ENCODE measurements at places on chromosomes 7 and 10.

DNA sequence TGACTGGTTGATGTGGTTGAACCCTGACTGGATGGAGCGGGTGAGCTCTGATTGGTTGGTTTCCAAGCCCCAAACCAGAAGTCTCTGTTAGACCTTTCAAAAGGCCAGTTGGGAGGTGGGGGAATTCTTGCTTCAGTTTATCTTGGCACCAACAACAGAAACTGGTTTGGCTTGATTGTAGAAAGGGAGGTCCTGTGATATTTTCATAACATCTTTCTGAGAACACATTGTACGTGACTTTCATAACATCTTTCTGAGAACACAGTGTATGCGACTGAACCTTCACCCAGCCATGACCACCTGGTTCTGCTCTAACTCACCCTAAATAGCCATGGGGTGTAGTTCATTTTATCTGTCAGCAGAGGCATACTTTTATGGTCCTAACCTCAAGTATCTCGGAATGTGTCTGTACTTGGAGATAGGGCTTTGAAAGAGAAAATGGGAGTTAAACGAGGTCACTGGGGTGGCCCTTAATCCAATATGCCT is 88.3 kb downstream of the GALNT17 start:
- no peak for DNase-seq

- DNase-seq = no peak
These were observed 11.6 kb downstream of the GRID1 start for GRCh38 chr10:86354761-86355540.

DNA sequence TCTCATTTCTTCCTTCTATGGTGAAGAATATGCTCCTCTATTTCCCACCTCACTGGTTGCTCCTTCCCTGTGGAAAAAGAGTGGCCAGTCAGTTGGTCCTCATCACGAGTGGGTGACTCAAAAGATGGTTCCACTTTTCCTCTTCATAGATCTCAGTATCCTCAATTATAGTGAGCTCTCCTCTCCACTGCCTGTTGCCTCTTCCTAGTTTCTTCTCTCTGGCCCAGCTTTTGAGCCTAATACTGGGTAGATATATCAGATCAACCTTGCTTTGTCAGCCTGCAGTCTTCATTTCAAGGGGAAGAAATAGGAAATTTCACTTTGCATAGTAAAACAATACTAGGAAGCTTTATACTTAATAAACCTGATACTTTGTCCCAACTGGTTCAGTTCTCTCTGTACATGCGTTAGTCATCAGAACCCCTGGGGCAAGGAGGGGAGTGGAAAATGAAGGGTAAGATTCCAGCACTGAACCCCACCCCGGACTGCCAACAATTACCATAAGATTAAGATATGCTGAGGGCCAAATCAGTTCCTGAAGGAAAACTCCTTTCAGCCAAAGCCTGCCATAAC is 15.5 kb upstream of the WNT16 start:
- DNase-seq = no peak

- no peak for DNase-seq
These were observed 22.1 kb upstream of the PRKAR1B start for GRCh38 chr7:749140-749551.

GRCh38 chr10:8331387-8331786 is 276.9 kb downstream of the GATA3 start:
- DNase-seq = peak; percentile 26

- no peak for DNase-seq
These were observed 56.4 kb downstream of the VIPR2 start for GRCh38 chr7:159088016-159088865.

- no peak for DNase-seq
These were observed 21.5 kb downstream of the ADAMTS14 start for GRCh38 chr10:70693619-70694335.

- no peak for DNase-seq
These were observed 26.0 kb downstream of the PRSS2 start for GRCh38 chr7:142796501-142797390.

GRCh38 chr10:119653209-119653608 is 2.0 kb downstream of the BAG3 start:
- no peak for DNase-seq

- DNase-seq = no peak
These were observed 62.9 kb upstream of the OIT3 start for GRCh38 chr10:72830625-72831024.

DNA sequence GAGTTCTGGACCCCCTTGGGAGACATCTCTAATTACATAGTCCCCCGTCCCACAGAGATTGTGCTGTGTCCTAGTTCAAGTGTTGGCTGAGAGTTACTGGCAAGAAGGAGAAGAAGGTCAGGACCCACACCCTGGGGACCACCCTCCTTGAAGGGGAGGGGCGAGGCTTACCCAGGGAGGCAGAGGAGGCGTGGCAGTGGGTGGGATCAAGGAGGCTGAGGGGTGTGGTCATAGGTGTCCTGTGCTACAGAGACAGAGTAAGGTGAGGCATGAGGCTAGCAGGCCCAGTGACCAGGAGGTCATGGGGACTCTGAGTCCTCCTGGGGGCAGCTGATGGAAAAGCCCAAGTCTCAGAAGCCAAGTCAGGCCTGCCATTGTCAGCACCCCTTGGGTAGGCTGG is 29.4 kb upstream of the ADCYAP1R1 start:
- DNase-seq = no peak

DNA sequence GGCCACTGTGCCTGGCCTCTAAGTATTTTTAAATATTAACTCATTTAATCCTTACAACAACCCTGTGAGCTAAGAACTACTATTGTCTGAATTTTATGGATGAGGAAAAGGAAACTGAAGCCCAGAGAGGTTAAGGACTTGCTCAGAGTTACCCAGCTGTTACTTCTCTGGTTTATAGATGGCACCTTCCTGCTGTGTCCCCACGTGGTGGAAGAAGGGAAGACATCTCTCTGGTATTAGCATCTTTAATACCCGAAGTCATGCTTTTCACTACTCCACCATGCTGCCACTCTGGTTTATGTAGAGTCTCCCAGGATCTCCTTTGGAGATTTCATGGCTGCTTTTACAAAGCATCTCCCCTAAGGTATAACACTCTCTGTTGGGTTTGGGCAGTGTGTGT is 105.5 kb upstream of the MKLN1 start:
- no peak for DNase-seq

- DNase-seq = no peak
These were observed 361.1 kb downstream of the GLRX3 start for GRCh38 chr10:130497056-130498010.

DNA sequence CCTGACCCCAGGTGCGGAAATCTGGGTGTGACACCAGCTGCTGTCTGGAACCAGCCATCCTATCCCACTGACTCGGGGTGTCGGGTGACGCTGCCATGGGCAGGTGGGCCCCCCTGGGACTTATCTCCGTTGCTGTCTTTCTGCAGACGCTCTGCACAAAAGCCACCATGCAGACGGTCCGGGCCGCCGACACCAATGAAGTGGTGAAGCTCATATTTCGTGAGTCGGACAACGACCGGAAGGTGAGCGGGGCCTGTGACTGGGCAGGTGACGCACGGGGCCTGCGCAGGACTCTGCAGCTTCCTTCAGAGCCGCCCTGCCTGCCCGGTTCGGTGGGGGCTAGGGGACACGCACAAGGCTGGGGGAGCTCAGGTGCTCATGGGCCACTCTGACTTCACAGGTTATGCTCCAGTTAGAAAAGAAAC is 36.6 kb downstream of the NKX6-2 start:
- no peak for DNase-seq

GRCh38 chr7:92260248-92260781 is 14.5 kb downstream of the ANKIB1 start:
- no peak for DNase-seq

GRCh38 chr7:5422396-5423305 is 983 bp downstream of the TNRC18 start:
- no peak for DNase-seq

- no peak for DNase-seq
These were observed 4.6 kb downstream of the HABP2 start for GRCh38 chr10:113557424-113557862.

DNA sequence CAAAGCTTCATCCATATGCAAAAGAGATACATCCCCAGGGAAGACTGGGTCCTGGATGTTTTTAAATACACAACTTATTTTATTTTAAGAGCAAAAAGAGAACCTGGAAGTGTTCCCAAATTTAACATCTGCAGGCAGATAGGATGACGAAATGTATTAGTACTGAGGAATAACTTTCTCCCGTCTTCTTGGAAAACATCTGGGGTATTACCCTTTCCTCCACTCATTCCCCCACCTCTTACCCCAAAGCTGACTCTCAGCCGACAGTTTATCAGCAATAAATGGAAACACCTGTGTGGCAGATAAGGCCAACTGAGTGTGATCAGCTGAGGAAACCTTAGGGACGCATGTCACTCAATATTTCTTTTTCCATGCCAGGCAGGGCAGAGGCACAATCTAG is 435.6 kb upstream of the NPVF start:
- no peak for DNase-seq

DNA sequence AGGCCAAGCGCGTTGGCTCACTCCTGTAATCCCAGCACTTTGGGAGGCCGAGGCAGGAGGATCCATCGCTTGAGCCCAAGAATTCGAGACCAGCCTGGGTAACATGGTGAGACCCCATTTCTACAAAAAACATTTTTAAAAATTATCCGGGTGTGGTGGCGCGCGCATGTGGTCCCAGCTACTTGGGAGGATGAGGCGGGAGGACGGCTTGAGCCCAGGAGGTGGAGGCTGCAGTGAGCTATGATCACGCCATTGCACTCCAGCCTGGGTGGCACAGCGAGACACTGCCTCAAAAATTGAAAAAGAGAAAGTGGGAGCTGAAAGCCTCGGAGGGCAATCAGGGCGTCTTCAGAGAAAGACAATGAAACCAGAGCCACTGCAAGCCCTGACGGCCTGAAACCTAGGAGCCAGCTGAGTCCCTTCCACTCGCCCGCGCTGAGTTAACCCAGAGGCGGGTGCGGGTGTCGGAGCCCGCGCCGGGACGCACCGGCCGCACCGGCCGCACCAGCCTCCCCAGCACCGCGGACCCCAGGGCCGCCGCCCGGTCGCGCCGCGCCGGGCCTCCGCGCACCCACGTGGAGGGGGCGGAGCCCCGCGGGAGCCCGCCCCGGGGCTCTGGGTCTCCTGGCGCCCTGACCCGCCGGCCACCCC is 22.4 kb downstream of the ZFAND2A start:
- DNase-seq = peak; percentile 7

- DNase-seq = no peak
These were observed 45.5 kb upstream of the PRKAR2B start for GRCh38 chr7:106999023-106999422.

DNA sequence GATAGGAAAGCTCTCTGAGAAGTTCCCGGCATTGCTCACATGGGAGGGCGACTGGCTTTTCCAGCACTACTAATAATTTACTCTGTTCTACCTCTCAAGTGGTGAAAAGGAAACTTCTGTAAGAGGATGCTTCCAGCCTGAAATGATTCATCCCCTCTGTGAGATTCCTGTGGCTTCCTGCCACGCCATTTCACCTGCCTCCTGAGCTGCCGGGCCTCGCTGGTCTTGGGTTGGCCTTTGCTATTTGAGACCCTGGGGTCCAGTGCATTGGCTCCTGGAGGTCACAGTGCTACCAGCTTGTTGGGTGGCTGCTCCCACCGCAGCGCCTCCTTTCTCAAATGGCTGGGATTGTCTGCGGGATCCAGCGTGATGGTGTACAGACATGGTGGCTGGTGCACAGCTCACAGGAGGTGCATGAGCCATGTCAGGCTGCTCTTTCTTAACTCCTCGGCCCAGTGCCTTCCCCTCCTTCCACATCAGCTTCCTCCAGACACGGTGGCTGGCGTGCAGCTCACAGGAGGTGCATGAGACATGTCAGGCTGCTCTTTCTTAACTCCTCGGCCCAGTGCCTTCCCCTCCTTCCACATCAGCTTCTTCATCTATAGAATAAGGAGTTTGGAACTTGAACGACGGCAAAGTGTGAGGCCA is 42.9 kb upstream of the PCBD1 start:
- no peak for DNase-seq

- DNase-seq = no peak
These were observed 14.3 kb downstream of the CYP3A5 start for GRCh38 chr7:99665312-99666012.

DNA sequence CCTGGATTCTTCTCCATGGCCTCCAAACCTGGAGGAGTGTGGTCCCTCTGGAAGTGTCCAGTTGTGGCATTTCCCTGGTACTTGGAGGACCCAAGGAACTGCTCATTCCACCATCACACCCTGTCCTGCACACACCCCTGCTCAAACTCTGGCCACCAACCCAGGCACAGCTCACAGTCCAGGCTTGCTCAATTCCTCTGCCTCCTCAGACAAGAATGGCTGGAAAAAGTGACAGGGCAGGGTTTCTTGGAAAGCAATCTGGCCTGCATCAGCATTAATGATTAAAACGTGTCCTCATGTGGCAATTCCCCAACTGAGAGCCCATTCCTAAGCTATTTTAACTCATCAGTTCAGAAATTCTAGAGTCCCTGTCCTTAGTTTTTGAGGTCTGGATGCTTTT is 17.2 kb upstream of the TPST1 start:
- no peak for DNase-seq

- DNase-seq = no peak
These were observed 1.7 kb upstream of the FAM3C start for GRCh38 chr7:121397822-121398221.

GRCh38 chr7:4042402-4043045 is 639.6 kb upstream of the FOXK1 start:
- no peak for DNase-seq

- DNase-seq = no peak
These were observed 50.2 kb downstream of the KCNMA1 start for GRCh38 chr10:77587416-77587790.

DNA sequence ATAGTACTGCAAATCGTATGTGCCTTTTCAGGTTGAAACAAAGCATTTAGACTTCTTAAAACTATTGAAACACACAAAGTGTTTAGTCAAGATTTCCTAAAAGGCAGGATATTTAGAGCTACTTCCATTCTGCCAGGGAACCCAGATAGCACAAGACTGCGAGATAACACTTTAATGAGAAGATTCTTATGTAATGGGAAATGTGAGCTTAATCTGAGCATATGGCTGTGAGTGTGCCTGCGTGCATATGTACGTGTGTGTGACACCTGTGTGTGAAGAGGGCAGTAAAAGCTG is 14.3 kb upstream of the JCAD start:
- no peak for DNase-seq

GRCh38 chr7:87056346-87056745 is 3.1 kb downstream of the ELAPOR2 start:
- no peak for DNase-seq

DNA sequence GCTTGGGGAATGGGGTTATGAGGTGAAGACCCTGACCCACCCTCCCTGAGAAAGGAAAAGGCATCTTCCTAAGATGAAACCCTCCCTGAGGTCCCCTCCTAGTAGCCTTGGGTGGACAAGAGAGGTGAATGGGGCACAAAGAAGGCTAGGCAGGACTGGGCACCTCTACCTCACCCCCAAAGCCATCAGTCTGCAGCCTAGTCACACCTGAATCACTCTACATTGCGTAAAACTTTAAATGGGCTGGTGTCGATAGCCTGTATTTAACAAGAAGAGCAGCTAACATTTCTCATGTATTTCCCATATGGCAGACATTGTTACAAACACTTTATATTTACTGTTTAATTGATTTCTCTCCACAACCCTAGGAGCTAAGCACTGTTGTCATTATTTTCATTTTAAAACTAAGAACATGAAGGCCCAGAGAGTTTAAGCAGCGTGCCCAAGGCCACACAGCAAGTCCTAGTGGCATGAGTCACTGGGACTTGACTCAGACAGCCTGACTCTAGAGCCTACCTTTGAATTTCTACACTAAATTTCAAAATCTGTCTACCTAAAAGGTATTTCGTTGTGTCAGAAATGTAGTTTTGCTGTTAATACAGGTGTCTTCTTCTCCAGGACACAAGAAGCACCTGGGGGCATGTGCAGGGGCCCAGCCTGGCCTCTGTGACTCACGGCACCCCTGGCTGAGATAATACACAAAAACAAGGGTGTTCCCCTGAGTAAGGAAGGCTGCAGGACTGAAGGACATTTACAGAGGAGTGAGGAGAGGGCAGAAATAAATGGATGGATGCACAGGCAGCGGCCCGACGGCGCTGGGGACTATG is 3.4 kb downstream of the AOC1 start:
- DNase-seq = no peak

All from effector memory CD8-positive, alpha-beta T cell (primary cell).